IMR-90 (cell line): ENCODE measurements at places on chromosomes 2 and 18. TPM values are rescaled to one million over a fixed set of nuclear protein-coding genes. Genes with fewer than 3 reads are reported as not detected.
A peak's percentile ranks its signal among the peaks of the same experiment; 100 is the strongest.

TOGARAM2 gene
- under 0.01 and 0.28 TPM in 2 replicates for total RNA-seq

DNA sequence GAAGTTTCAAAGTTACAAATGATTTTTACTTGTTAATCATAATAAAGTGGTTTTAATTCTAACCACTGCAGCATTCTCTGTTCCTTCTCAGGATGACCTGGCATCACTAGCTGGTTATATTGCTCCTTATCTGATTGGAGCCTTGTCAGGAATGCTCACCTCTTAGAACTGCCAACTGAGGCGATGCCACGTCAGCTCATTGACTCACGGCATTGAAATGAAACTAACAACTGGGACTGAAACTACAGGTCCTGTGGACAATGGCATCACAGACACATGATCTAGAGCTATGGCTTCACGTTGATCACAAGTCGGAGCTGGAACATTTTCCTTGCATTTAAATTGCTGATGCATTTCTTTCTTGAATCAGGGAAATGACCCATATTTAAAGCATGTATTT is 54.9 kb upstream of the MAP2 start:
- H3K27ac ChIP-seq, result no peak overlapping the region
- no peaks in the 10 kb centered on the region for H3K4me1 ChIP-seq
- no peak overlapping the region for H3K4me3 ChIP-seq

- no peaks in the 10 kb centered on the region for H3K27me3 ChIP-seq
- peaks cover 11% of the 10 kb centered on the region for H3K4me1 ChIP-seq
- no peak overlapping the region for H3K27ac ChIP-seq
- H3K4me3 ChIP-seq, result no peak overlapping the region
- no peaks in the 10 kb centered on the region for H3K36me3 ChIP-seq
These were observed 215.7 kb downstream of the MREG start for GRCh38 chr2:215797676-215798075.

DNA sequence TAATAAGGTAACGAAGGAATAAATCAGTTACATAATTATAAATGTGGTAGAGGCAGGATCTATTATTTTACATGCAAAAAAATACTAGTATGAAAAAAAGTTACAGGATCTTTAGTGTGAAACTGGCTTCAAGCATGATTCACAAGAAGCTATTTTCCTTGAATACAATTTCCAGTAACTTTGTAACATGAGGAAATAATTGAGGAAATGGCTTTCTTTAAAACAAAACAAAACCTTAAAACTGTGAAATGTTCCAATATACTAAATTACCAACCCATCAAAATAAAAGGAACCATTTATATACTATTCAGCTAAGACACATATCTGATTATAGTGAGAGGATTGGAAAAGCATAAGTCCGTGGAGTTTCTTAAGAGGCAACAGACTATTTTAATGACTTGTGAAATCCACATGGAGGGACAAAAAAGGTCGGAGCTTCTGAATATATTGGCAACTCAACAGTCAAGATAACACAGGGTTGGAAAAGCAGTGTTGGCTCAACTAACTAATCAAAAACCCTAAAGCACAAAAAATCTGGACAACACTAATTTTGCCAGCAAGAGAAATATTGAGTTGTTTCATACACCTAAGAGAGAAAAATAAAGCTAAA is 10.6 kb downstream of the IRS1 start:
- H3K4me1 ChIP-seq, result peaks cover 8% of the 10 kb centered on the region
- H3K27me3 ChIP-seq, result no peaks in the 10 kb centered on the region
- peak; percentile 13 for DNase-seq
- H3K36me3 ChIP-seq, result peaks cover 29% of the 10 kb centered on the region

DNA sequence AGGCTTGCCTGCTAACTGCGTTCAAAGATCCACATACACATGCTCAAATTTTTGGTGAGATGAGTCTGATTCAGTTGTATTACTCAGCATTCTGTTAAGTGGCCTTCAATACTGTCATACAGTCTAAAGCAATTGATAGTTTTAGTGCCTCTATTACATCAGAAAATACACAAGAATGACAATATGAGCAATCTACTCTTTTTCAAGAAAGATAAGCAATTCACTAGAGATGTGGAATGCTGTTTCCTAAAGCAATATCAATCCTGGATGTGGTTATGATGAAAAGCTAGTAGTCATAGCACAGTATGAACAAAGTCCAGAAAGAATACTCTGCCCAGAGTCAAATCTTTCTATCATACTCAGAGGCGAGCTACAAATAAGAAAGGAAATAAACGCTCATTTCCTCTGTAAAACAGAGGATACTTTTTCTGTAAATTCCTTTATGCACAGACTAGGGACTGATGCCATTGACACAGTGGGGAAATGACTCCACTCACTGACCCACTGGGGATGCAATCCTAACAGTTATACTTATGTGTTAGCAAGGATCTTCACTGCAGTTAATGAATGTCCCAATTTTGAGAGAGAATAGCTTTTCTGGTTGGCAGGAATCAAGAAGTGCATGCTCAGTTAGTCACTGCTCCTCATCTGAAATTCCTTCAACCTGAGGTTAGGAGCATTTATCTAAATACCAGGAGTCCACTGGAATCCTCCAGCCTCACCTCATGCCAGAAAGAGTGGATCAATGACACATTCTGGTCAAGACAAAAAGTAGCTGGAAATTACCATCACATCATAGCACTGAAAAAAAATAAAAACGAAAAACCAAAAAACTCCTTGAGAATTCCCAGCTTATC is 83.3 kb downstream of the PDE11A start:
- DNase-seq, result peak; percentile 68
- H3K4me1 ChIP-seq, result peaks cover 2% of the 10 kb centered on the region; the same call in 1 of the 2 replicates
- no peaks in the 10 kb centered on the region for H3K36me3 ChIP-seq
- H3K4me3 ChIP-seq, result no peak overlapping the region
- no peak overlapping the region for H3K27ac ChIP-seq
- H3K27me3 ChIP-seq, result no peaks in the 10 kb centered on the region

DNA sequence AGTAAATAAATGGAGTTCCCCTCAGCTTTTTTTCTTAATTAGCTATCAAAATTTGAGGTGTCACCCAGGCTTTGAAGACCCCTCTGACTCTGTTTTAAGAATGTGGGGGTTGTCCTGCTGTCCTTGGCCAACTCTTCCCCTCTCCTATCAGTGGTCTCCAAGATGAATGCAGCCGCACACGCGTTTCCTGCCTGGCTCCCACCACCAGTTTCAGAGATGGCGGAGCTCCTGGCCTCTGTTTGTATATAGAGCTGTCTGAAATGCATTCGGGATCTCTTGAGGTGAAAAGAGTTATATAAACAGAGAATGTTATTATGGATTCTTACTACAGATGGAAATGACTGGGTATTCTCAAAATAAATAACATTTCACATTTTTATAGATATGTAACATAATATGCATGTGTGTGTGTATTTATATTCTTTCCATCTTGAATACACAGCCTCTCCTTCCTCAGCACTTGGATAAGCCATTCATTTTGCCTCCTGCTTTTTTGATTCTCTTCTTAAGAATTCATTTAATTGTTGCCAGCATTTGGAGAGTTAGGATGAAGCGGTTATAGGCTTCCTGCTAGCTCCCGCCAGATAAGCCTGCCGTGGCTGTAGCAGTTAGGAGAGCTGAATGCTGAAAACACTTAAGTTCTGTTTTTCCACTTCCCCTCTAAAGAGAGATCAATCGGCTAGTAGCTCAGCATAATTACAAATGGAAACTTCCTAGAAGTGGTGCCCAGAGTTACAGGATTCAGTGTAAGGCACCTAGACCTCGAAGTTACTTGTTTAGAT is 659.3 kb upstream of the FANCL start:
- H3K4me1 ChIP-seq, result peaks cover 7% of the 10 kb centered on the region
- no peak overlapping the region for H3K4me3 ChIP-seq
- peak; percentile 17 for DNase-seq
- no peaks in the 10 kb centered on the region for H3K36me3 ChIP-seq
- no peaks in the 10 kb centered on the region for H3K27me3 ChIP-seq

- H3K4me3 ChIP-seq, result no peak overlapping the region
- no peak overlapping the region for H3K27ac ChIP-seq
- no peaks in the 10 kb centered on the region for H3K4me1 ChIP-seq
- peaks cover 11% of the 10 kb centered on the region for H3K27me3 ChIP-seq
- peak; percentile 8 for DNase-seq
These were observed 228.0 kb upstream of the ID2 start for GRCh38 chr2:8453904-8454302.

DNA sequence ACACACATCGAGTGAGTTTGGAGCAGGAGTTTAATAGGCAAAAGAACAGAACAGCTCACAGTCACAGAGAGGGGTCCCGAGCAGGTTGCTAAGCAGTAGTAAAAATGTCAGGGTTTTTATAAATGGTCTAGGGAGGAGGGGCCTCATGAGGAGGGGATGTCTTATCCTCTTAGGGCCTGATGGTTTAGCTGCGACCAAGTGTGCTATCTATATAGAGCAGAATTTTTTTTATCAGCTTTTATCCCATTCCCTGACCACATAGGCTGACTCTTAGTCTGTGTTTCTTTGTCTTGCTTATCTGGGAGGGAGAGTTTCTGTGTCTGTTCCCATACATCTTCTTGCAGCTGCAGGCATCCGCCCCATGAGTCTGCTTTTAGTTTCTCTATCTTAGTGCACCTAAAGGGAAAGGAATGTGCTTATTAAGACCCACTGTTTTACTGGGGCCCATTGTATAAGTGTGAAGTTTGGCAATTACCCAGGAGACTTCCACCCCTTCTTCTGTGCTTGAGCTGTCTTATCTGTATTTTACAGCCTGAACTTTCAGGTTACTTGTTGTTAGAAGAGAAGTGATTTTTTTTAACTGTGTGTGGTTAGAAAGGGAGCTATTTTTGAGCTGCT is 30.4 kb upstream of the GMCL1 start:
- DNase-seq, result peak; percentile 84
- H3K27me3 ChIP-seq, result no peaks in the 10 kb centered on the region
- H3K36me3 ChIP-seq, result no peaks in the 10 kb centered on the region; the same call in 1 of the 2 replicates
- H3K4me1 ChIP-seq, result peaks cover 7% of the 10 kb centered on the region; the same call in 1 of the 2 replicates
- no peak overlapping the region for H3K4me3 ChIP-seq
- no peak overlapping the region for H3K27ac ChIP-seq

DNA sequence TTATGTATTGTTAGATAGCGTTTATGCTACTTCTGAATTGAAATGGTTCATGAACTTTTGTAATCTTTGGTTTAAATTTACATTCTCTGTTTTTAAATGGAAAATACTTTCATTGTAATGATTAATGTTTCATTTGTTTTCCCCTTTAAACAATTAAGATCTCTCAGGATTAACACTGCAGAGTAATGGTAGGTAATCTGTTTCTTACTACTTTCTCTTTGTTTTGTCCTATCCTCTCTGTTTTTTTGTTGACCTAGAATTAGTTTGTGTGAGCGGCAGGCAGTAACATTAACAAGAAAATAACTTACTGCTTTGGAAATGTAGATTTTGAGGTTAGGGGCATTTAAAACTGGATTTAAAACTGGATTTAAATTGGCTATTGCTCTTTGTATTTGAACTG is 19.1 kb downstream of the SMAD4 start:
- DNase-seq, result no peak
- H3K36me3 ChIP-seq, result peaks cover 6% of the 10 kb centered on the region; the same call in 1 of the 2 replicates
- no peak overlapping the region for H3K27ac ChIP-seq
- no peak overlapping the region for H3K4me3 ChIP-seq
